ENCODE measurements at places on chromosomes 1 and 21.

DNA sequence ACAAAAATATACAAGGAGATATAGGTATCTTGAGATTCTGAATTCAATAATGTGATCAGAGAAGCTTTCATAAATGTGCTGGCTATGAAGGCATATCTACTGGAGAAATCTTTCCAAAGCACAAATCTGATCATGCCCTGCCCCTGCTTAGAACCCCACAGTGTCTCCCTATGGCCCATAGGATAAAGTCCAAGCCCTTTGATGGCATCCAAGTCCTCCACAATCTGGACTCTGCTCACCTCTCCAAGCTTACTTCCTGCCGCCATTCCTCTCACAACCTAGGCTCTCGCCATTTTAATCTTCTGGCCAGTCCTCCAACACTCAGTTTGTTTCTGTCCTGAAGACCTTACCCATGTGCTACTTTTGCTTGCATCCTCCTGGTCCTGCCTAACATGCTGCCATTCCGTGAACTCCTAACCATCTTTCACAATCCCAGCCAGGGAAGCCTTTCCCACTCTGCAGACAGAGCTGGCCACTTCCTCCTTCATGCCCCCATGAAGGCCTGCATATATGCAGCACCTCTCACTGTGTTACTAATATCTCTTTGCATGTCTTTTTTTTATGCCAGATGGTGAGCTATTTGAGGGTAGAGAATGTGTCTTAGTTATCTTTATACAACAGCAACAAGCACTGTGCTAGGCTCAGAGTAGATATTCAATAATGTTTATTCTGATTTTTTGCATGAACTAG lies 5.6 kb upstream of the ATP1A1 start:
- no peak for DNase-seq

- DNase-seq: no peak
These were observed 38.2 kb downstream of the ARID1A start for GRCh38 chr1:26733982-26734381.

- DNase-seq: no peak
These were observed 10.0 kb downstream of the ARF1 start for GRCh38 chr1:228092342-228093049.

GRCh38 chr1:214602764-214603657 lies at the start of gene CENPF:
CENPF (plus strand) TSS chr1:214603195; CDS start chr1:214613755, 10,560 bp downstream.
- peak; percentile 96 for DNase-seq

- DNase-seq: no peak
These were observed 2.1 kb downstream of the SELENBP1 start for GRCh38 chr1:151370211-151370911.

All from NCI-H446 (cell line).